GM13977 (cell line): ENCODE measurements at places on chromosomes 13 and 19.

- DNase-seq: no peak
Observed at GRCh38 chr19:14443632-14444216, 10.6 kb downstream of the PKN1 start.

- no peak for DNase-seq
Observed at GRCh38 chr13:99206873-99207272, 6.2 kb downstream of the UBAC2 start.

DNA sequence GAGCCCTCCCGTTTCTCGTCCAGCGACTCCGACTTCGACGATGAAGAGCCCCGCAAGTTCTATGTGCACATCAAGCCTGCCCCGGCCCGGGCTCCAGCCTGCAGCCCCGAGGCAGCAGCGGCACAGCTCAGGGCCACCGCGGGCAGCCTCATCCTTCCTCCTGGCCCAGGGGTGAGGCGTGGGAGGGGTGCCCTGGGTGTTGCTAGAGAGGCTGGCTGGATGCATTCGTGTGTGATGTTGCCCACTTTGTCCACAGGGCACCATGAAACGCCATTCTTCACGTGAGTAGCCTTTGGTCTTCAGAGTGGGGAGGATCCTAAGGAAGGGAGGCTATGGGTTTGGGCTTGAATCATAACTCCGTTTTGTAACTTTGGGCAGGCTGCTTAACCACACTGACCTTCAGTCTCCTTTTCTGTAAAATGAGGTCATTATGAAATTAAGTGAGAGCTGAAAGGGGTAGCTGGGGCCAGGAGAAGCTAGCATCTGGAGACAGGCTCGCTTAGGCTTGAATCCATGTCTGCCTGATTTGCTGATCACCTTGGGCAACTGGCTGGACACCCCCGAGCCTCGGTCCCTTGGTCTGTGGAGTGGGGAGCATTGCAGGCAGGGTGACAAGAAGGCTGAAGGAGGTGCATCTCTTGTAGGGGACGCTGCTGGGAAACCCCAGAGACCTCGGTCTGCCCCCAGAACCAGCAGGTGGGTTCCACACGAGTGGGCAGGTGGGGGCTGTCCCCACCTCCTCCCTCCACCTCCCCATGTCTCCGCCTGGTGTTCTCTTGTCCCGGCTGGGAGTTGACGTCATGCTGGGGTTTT lies 18.7 kb upstream of the B3GNT3 start:
- DNase-seq: peak; percentile 95

DNA sequence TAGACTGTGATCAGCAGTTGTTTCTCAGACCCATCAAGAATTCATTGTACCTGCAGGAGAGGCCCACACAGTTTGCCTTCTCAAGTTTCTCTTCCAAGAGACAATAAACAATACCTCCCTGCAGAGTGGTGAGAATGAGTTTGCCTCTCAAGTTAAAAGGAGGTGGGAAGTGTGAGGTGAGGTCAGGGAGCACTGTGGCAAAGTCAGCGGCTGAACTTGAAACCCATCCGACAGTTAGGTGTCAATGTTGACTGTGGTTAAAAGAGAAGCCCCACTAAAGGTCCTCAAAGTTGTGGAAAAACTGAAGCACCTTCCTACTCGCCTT lies 72.9 kb upstream of the TSC22D1 start:
- no peak for DNase-seq

DNA sequence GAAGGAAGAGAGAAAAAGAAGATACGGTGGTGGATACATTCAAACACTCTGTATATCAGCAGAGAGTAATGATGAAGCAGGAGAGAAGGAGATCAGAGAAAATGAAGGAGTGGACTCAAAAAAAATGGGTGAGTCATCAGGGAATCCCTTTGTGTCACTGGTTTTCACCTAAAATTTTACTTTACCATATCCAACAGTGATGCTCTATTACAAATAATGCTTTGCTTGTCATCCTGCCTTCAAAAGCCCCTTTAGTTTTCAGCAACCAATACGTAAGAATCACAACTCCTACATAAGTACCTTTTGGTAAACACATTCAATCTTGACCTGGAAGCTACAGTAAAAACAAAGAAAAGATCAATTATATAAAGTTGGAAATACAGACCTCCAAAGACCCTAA lies 88.8 kb downstream of the ENOX1 start:
- peak; percentile 8 for DNase-seq

DNA sequence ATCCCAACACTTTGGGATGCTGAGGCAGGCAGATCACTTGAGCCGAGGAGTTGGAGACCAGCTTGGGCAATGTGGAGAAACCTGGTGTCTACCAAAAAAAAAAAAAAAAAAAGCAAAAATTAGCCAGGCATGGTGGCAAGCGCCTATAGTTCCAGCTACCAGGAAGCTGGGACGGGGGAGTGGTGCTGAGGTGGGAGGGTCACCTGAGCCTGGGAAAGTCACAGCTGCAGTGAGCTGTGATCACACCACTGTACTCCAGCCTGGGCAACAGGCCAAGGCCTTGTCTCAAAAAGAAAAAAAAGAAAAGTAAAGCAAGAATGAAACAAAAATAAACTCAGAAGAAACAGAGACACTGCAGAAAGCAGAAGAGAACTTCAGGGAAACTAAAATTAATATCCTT lies 31.6 kb downstream of the MTRF1 start:
- DNase-seq: no peak

GRCh38 chr13:110125157-110125556 lies 181.8 kb downstream of the COL4A1 start:
- no peak for DNase-seq
